SHP77 (cell line): ENCODE measurements at places on chromosomes 1 and 21.

DNA sequence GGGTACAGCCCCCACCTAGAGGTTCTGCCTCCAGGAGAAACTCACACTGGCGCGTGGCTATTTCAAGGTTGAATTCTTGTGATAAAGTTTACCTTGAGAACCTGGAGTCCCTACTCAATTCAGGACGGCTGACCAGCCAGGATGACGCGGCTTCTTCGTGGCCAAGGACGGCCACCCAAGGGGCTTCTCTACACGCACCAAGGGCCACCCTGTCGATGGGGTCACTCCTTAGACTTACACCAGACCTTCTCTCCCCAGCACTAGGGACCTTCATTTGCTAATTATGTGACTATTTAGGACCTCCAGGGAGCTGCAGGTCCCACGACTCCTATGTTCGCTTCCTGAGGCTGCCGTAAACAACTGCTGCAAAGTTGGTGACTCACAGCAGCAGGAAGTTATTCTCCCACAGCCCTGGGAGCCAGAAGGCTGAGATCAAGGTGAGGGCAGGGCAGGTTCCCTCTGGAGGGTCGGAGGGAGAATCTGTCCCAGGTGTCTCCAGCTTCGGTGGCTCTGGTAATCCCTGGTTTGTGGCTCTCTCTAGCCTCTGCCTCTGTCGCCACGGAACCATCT lies 135.9 kb downstream of the NPHP4 start:
- no peak for DNase-seq

- no peak for DNase-seq
Measured at GRCh38 chr1:204733869-204734596, 48.5 kb upstream of the LRRN2 start.

GRCh38 chr1:230427094-230427876 lies 1.2 kb upstream of the PGBD5 start:
- DNase-seq: no peak

GRCh38 chr1:17094664-17095063 lies 24.6 kb downstream of the PADI2 start:
- DNase-seq: no peak

- DNase-seq: no peak
Measured at GRCh38 chr1:228210712-228211530, 3.1 kb downstream of the OBSCN start.

GRCh38 chr21:31733551-31734149 lies 1.7 kb upstream of the SCAF4 start:
- DNase-seq: no peak
